ENCODE measurements at places on chromosomes 16 and 17.
A peak's percentile ranks its signal among the peaks of the same experiment; 100 is the strongest.

DNA sequence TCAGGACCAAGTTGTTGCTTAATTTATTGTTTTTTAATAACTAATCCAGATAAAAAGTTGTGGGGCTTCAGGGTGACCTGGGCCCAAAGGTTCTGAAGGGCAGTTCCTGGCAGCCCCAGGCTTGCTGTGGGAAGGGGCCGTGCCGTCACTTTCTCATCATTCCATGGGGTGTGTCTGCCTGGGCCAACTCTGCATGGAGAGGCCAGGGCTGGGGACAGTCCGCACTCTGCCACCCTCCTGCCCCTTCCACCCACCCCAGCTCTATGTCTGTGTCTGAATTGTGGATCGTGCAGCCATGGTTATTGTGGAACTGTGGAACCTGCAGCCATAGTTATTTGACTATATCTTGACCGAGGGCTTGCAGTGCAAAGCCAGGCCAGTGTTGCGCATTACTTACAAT, 4.0 kb downstream of the LIMD2 start:
- no peak for DNase-seq

- DNase-seq, result peak; percentile 90
Measured at GRCh38 chr16:89256651-89257254, 39.2 kb downstream of the ZNF778 start.

GRCh38 chr17:66819466-66819865, 15.5 kb upstream of the CACNG5 start:
- DNase-seq, result no peak

GRCh38 chr17:40467281-40467867, 24.1 kb downstream of the IGFBP4 start:
- DNase-seq, result no peak

DNA sequence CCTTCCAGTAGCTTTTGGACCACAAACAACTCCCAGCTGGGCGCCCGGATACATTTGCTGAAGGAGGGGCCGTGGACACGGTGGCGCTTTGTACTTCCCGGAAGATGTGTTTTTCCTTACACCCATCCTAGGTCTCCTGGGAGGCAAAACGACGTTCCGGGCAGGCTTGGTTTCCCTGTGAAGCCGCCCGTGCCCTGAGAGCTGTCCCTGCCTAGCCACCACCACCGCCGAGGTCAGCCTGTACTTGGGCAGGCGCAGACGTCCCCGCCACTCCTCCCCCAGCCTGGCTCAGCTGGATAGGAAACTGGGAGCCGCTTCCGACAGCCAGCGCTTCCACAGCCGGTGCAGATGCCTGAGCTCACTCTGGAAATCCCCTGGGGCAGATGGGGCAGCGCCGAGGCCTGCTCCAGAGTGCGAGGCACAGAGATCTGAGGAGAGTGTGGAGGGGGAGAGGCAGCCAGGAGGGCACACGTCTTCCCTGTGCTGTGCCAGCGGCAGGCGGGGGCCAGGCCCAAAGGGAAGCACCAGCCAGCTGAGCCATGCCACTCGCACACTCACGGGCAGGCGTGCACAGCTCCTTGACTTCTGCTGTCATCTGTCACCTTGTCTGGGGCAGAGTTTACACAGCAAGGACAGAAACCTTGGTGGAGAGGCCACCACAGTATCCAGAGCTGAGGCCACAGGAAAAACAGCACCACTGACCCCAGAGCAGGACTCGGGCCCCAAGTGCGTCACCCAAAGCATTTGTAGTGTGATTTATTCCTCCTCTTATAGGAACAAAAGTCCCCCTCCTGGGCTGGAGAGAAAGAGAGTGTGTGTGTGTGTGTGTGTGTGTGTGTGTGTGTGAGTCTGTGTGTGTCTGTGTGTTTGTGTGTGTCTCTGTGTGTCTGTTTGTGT, 3.0 kb downstream of the RHBDF2 start:
- DNase-seq, result peak; percentile 59

- DNase-seq, result no peak
Measured at GRCh38 chr17:12987120-12987519, 30.7 kb downstream of the ELAC2 start.

GRCh38 chr17:75996665-75997590, 3.7 kb upstream of the CDK3 start:
- DNase-seq, result peak; percentile 80

GRCh38 chr17:78883089-78883532, 19.9 kb downstream of the CEP295NL start:
- DNase-seq, result peak; percentile 93

- DNase-seq, result peak; percentile 66
Measured at GRCh38 chr16:79261481-79261940, 339.0 kb downstream of the MAF start.

DNA sequence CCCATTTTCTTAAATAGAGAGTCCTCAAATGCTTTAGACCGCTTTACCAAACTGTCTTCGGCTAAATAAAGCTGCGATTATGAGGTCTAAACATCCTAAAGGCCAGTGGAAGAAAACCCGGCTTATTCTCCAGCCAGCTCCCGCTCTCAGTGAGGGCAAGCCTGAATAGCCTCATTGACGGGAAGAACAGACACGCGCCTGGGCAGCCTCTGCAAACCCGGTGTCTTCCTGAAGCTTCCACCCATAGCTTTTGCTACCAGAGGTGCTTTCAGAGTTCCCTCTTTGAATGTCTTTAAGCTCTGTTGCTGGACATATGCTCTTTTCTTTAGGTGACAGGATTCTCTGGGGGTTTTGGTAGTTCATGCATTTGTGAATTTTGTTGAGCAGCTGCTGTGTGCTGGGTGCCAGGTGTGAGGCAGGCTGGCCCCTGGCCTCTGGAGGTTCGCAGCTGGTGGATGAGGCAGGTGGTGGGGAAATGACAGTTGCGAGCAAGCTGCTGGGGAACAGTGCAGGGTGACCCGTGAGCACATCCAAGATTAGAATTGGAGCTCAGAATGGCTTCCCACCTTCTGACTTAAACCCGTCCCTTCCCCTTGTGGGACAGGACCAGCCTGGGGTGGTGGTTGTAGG, 44.7 kb downstream of the CRISPLD2 start:
- DNase-seq, result no peak

GRCh38 chr17:81238815-81239713, at the start of the genes NDUFAF8 and TEPSIN:
Gene NDUFAF8, plus strand, starts transcription at chr17:81239318. Its CDS starts 46 bp downstream, at chr17:81239364.
Gene TEPSIN, minus strand, starts transcription at chr17:81239055. Its CDS starts 22 bp downstream, at chr17:81239033.
- DNase-seq, result peak; percentile 98

GRCh38 chr16:25135254-25135878, 23.8 kb downstream of the LCMT1 start:
- DNase-seq, result peak; percentile 15

DNA sequence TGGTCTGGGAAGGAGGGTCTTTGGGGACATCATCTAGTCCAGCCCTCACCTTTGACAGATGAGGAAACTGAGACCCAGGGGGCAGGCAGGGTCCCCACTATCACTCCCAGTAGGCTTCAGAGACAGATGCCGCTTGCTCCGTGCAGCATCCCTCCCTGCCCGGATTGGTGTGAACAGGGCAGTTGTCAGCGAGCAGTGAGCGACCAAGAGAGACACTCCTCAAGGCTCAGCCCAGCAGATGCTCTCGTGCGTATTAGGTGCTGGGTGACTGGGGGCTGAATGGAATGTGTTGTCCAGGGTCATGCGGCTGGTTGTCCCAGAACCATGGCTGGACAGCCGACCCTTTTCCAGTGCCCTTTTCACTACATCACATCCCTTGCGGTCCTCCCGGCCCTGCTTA, 49.0 kb downstream of the MPRIP start:
- DNase-seq, result no peak

GRCh38 chr17:80086081-80086480, 15.3 kb upstream of the GAA start:
- DNase-seq, result no peak

DNA sequence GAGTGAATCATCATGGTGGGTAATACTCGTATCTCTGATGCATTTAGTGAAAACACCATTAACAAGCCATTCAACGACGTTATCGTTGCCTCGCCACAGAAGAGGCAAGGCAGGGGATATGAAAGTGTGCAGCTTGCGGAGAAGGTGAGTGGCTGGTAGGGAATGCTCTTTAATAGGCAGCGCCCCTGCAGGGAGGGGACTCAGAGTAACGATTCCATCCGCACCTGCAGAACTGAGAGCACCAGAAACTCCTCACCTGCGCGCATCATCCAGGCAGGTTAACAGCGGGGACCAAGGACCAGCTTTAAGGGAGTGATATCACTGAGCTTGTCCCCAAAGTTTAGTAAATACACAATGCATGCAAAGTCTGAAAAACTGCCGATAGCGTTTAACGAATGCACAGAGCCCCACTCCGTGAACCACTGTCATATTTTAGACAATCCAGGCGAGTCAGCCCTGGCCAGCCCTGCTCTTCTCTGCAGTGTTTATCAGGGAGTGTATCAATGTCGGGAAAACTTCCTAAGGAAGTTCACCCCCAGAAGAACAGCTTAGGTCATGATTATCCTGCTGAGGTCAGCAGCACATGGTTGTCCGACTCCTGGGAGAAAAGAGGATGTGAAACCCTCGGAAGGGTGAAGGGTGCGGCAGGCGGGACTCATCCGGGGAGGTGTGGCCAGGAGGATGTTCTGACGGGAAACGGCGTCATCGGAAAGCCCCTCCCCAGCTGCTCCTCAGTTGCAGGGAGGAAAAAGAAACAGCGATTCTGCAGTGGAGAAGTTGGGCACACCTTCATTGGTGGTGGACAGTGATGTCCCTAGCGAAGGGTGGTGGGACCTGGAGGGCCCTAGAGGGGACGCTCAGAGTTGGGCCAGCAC, 68.5 kb upstream of the DNAH17 start:
- peak; percentile 98 for DNase-seq
